ENCODE measurements at places on chromosomes 5 and 9.
A peak's percentile ranks its signal among the peaks of the same experiment; 100 is the strongest.

DNA sequence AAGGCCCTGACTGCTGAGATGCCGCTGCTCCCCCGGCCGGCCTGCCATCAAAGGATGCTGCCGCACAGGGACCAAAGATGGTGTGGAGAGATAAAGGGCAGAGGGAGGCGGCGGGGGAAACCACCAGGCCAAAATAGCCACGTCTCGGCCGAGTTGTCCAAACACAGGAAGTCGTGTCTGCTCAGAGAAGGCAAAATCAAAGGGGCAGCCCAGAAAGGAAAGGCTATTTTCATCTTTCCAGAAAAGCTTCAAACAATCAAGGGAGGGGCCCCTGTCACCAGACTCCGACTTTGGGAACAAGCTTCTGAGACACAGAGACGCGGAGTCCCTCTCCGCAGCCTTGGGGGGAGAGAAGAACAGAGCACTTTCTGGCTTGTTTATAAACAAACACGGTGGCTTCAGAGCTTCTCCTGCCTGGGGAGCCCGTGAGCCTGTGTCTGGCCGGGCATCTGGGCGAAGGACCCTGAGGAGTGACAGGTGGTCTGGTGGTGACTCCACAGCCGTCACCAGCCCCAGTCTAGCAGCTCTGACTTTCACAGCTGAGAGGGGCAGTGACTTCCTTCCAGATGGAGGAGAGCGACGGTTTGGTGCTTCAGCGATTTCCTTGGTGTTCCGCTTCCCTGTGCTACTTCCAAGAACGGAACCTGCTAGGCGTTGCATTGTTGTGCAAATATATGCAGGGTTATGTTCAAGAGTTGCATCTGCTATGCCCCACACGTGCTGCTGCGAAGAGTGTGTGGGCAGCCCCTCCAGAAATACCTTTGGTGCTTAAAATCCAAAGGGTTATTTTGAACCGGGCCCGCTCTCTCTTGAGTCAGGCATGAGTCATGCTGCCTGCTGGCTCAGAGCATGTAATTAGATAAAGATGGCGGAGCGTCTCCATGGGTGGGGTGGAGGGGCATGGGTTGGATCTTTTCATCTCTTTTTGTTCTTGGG is 24.0 kb downstream of the ADAMTSL2 start:
- DNase-seq, result peak; percentile 47

- DNase-seq, result no peak
Measured at GRCh38 chr5:117945258-117945657, 1043.1 kb downstream of the DTWD2 start.

DNA sequence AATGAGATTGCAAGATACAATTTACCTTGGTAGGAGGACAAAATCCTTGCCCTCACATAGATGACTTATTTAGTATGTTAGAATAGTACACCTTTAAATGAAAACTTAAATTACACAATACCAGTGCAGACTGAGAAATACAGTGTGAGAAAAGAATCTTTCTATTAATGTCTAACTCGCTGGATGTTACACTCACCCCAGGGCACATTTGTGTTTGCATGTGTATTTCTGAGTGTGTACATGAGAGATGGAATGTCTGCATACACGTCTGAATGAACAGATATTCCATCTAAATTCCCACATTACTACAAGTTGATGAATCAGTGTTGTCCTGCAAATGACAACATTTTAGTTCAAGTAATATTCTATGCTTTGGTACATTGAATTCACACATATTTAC is 99.8 kb downstream of the KLHL3 start:
- DNase-seq, result no peak

DNA sequence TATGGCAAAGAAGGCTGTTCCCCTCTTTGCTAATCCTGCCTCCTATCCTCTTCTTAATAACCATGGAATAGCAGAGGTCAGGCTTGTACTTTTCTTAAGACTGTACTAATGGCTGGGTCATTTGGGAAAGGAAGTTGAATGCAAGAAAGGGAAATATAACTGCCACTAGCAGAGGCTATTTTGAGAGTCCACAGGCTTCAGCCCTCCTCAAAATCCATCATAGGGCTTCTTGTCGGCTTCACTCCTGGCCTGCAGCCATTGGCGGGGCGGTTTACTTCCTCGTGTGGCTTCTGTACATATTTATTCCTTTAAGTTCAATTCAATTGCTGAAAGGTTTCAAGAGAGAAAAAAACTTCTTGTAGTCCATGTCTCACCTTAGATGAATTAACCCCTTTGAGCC is 2.8 kb upstream of the PARP8 start:
- no peak for DNase-seq

- no peak for DNase-seq
Measured at GRCh38 chr5:169404223-169404622, 103.3 kb upstream of the SLIT3 start.

GRCh38 chr5:87347272-87347671 is 65.5 kb downstream of the CCNH start:
- no peak for DNase-seq

DNA sequence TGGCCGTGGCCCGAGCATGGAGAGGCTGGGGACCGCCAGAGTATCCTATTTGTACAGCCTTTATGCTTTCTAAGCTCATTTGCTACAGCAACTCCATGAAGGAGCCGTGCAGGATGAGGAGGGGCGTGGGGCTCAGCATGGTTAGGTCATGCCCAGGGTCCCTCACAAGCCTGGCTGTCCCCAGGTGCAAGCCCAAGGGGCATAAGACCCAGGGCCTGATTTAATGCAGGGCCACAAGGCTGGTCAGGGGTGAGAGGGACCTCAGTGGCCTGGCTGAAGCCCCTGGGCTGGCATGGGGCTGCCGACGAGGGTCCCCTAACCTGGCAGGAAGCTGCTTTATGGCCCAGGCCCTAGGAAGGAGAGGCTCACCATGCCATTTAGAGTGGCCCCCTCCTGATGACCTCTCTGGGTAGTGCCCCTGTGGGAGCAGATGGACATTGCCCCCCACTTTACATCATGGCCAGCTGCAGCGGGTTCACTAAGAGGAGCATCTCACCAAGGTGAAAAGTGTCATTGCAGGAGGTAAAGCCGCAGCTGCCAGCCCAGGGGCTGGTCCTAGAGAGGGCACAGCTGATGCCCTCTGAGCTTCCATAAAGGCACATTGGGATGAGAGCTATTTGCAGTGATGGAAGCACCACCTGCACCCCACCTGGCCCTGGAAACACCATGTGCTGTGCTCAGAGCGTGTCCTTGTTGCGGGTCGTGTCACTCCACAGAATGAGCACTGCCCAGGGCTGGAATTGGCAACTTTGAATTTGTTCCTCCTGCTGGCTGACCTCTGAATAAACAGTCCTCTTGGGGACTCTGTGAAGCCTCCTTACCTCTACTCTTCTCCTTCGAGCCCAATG is 58.9 kb downstream of the ZNF618 start:
- DNase-seq, result no peak

- no peak for DNase-seq
Measured at GRCh38 chr9:113656771-113657670, 193.5 kb downstream of the RGS3 start.

- no peak for DNase-seq
Measured at GRCh38 chr5:123813937-123814624, 302.1 kb downstream of the CSNK1G3 start.

DNA sequence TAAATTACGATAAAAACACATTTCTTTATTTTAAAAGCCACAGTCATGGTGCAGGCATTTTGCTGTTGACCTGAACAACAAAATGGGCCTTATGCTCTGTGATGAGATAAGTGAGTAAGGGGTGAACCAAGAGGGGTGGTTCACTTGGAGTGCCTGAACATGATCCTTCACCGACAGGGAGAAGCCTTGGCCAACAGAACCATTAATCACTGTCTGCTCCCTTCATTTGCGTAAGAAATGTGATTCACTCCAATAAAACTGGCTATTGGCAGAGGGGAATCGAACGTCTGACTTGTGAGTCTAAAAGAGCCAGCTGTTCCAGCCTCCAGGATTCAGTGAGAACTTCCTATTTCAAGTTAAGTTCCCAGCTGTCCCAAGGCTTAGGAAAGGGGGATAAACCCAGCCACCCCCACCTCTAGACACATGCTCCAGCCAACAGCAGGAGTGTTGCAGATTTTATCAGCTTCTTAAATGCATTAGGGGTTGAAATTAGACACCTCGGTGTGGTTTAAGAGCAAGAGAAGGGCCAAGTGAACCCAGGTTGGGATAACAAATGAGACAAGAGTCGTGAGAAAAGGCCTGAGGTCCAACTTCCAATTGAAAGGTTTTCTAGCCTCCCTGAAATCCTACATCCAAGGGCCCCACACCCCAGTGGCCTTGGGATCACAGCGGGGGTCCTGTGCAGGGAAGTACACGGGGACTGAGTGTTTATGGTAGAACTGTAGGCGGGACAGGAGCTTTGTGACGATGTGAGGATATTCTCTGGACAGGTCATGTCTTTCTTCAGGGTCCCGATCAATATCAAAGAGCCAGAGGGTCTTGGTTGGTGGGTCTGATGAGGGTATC is 131.4 kb upstream of the LHFPL2 start:
- no peak for DNase-seq

GRCh38 chr5:127907907-127908306 is 175.7 kb upstream of the SLC12A2 start:
- DNase-seq, result no peak

DNA sequence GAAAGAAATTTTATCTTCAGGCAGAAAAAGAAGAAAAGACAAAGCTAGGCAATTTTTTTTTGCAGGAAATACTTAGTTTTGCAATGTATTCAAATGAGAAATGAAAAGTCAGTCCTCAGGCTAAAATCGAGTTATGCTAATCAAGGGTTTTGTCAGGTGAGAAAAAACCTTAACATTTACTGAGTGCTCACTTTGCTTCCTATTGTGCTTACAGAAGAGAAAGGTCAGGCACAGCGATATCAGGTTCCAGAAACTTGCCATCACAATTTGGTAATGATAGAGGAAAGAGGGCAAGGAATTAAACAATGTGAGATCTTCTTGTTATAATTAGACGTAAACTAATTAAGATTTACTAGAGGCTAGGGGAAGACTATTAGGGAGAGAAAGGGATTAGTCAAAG is 431.7 kb upstream of the CTNND2 start:
- no peak for DNase-seq

- DNase-seq, result no peak
Measured at GRCh38 chr9:117028103-117028858, 341.2 kb downstream of the TRIM32 start.

DNA sequence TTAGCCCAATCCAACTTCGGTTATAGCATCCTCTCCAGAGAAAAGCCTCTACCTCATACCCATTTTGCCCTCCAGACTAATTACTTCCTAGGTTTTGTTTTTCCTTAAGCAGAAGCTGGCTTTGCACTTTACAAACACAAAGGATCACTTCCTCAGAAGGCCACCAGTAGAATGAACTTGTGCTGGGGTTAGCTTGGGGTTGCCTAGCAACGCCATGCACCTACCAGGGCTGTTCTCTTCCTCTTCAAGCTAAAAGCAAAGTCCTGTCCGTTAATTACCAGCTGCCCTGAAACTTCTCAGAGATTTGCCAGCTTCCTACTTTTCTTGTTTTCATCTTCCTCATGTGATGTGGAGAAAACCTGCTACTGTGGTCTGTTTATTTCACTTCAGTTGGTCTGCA is 132.0 kb upstream of the WWC1 start:
- DNase-seq, result no peak

GRCh38 chr9:108074900-108075299 is 585.3 kb upstream of the KLF4 start:
- DNase-seq, result no peak

- DNase-seq, result no peak
Measured at GRCh38 chr9:37029304-37029775, 4.7 kb downstream of the PAX5 start.

- DNase-seq, result no peak
Measured at GRCh38 chr9:132176338-132176737, 14.5 kb downstream of the NTNG2 start.

DNA sequence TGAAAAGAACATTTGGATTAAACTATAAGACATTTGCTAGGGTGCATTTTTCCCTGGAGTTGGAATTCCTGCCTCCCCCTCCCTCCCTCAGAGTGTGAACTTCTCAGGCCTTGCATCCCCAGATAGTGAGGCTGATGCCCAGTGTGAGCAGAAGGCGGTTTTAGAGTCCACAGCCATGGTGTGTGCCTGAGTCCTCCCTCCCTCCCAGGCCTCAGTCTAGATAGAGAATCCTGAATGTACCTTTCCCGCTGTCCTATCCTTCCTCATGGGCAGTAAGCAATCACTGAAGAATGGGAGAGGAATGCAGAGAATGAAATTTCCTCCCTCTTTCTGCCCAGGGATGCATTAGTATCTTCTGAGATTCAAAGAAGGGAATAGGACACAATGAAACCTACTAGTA is 108.5 kb downstream of the RASGRF2 start:
- no peak for DNase-seq

GRCh38 chr5:169732841-169733240 is 95.8 kb downstream of the DOCK2 start:
- no peak for DNase-seq

DNA sequence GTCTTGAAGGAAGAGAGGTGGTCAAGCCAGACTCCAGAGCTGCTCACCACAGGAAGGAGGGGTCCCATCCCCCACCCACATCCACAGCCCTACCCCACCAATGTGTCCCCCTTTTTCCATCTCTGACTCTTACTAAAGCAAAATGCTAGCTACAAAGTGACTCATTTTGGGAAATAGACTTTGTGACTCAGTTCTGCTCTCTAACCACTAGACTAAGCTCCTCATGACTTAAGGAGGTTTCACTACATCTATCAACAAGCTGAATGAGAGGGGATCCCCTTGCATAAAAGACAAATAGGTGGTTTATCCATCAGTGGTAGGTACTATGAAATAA is 35.1 kb upstream of the ADRB2 start:
- peak; percentile 23 for DNase-seq

DNA sequence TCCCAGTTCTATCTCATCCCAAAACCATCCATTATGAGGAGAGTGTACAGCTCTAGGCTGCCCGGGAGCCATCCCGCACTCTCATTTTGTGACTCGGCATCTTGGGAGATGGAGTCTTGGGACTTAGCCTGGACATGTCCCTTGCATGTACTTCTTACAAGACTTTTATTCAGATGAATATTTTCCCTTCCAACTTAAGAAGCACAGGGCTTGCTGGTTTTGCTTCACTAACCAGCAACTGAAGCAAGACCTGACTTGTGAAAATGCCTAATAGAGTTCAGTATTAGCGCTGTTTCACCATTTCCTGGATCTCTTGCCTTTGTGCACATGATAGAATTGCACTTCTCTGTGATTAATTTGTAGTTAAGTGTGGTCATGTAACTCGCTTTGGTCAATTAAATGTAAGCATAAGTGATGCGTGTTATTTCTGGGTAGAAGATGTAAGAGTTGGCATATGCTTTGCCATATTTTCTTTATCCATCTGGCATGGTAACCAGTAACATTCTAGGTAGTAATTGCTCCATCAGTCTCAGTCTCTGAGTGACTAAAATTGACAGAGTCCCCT is 55.8 kb downstream of the PDCD1LG2 start:
- no peak for DNase-seq
